Mammary epithelial cell (primary cell): ENCODE measurements at places on chromosomes 12 and 14. TPM values are rescaled to one million over a fixed set of nuclear protein-coding genes. Genes with fewer than 3 reads are reported as not detected.
A peak's percentile ranks its signal among the peaks of the same experiment; 100 is the strongest.

DNA sequence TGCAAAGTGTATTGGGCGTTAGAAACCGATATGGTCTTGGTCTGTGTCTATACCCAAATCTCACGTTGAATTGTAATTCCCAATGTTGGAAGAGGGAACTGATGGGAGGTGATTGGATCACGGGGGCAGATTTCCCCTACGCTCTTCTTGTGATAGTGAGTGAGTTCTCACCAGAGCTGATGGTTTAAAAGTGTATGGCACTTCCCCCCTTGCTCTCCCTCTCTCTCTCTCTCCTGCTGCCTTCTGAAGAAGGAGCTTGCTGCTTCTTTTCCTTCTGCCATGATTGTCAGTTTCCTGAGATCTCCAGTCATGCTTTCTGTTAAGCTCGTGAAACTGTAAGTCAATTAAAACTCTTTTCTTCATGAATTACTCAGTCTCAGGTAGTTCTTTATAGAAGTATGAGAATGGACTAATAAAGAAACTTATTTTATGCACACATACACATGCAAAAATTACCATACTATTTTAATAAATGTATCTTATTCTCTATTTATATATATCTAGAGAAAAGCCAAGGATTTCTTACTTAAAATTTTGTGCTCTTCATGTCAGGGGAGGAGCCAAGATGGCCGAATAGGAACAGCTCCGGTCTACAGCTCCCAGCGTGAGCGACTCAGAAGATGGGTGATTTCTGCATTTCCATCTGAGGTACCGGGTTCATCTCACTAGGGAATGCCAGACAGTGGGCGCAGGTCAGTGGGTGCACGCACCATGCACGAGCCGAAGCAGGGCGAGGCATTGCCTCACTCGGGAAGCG lies 1891.0 kb upstream of the FLRT2 start:
- no peak for DNase-seq

DNA sequence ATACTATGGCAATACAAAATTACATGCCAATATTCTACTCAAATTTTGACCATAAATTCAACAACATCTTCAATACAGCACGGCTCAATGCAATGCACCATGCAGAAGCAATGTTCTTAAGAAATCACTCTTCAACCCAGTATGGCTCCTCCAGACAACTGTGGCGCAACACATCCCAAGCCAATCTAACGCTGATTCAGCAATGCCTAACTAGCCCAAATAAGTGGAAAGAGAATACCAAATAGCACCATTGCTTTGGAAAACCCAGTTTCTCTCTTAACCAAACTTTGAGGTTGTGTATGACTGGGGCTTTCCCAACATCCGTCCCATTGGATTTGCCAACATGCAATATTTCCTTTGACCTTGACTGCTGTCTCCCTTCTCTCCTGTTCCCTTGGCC lies 211.1 kb upstream of the TBX3 start:
- DNase-seq, result no peak

DNA sequence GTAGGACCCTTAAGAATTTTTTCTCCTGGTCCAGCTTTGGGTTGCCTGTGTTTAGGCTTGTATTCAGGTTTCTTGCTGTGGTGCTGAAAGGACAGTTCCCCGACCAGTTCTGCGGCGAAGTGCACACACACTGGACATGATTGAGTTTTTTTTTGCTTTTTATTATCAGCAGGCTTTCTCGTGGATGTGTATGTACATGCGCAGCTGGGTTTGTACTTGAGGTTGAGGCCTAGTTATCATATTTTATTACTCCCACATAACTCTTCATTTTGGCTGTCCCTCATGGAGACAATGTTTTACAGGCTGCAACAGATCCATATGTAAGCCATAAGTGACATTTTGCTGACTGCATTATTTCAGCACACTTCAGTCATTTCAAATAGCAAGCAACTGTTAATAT lies 2.5 kb downstream of the SCN8A start:
- peak; percentile 36 for DNase-seq

DNA sequence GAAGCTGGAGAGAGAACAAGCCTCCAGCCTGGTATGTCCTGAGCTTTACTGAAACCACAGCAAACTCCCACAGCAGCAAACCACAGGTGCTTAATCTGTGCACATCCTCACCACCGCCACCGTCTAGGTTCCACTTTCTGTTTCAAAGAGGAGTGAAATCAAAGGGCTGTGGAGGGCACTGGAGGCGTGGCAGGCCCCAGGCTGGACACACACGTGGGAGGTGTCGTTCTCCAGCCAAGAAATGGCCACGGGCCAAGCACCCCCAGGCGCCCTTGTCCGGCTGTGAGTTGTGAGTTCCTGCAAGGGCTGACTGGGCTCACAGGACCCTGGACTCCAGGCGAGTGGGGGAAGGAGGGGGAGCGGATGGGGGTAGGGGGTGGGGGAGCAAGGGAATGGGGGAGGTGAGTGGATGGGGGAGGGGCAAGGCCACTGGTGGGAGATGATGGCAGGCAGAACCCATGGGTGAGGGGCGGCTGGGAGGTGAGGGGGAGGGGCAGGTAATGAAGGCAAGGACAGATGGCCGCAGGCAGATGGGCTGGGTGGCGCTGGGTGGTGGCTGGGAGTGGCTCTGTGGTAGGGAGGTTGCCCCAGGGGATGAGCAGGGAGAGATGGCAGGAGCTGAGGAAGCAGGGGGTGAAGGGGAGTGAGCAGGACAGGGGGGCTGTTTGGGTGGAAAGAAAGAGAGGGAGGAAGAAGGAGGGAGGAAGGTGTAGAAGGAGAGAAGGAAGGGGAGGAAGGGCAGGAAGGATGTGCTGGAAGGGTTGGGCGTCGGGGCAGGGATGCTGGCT lies 86.7 kb downstream of the NCOR2 start:
- DNase-seq, result peak; percentile 63

DNA sequence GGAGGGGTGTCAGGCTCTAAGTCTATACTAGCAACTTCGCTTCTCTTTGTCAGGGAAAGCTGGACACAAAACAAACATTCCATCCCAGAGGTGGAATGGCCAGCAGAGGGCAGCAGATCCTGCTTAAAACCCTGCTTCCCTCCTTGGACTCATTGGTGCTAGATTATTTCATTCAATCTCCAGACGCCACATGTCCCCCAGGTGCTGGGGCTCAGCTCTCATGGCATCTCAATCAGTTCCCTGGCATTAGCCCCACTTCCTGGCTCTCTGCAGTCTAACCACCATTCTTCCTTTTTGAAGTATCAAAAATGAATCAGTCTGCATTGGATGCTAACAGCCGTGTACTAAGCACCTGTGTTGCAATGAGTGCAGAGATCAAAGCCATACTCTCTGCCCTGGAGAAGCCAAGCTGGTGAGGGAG lies 8.1 kb upstream of the PPP1R1A start:
- DNase-seq, result peak; percentile 43

GRCh38 chr12:52200086-52200780 lies 8.4 kb upstream of the KRT80 start:
- no peak for DNase-seq

DNA sequence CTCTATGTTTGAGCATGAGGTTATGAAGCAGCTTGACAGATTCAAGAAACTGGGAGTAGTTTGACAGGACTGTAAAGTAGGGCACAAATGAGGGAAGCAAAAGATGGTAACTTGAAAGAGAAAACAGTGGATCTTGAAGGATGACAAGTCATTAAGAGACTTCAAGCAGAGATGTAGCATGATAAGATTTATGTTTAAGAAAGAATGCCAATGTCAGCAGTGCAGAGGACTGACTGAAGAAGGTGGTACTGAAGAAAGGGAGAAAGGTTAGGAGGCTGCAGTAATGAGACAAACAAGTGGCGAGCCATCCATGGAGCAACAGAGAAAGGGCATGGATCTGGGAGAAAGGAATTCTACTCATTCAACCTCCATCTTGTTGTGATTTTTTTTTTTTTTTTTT lies 120.2 kb upstream of the RAP1B start:
- DNase-seq, result no peak

- no peak for DNase-seq
Observed at GRCh38 chr14:20615996-20616395, 24.8 kb upstream of the RNASE12 start.

DNA sequence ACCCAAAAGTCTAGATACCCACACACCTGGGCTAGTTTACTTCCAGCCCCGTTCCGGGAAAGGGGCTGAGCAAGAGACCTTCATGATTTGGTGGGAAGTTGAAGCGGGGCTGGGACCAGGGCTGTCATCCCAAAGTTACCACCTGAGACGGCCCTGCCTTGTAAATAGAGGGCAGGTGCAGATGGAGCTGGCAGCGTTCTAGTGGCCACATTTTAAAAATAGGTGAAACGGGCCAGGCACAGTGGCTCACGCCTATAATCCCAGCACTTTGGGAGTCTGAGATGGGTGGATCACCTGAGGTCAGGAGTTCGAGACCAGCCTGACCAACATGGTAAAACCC lies 43.4 kb downstream of the NFKBIA start:
- no peak for DNase-seq

DNA sequence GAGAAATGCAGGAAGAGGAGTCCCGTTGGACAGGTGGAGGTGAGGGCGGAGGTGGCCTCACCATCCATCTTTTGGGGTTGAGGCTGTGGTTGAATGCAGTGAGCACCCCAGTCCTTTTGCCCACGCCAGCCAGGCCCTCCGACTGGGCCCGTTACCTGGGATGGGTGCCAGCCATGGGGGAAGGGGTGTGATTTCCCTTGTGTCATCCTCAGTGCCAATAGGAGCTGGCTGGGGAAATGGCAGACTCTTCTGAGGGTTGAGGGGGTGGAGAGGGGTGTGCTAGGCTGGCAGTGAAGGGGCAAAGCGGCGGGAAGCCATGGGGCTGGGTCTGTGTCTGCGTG lies 9.6 kb downstream of the KCNH3 start:
- no peak for DNase-seq

DNA sequence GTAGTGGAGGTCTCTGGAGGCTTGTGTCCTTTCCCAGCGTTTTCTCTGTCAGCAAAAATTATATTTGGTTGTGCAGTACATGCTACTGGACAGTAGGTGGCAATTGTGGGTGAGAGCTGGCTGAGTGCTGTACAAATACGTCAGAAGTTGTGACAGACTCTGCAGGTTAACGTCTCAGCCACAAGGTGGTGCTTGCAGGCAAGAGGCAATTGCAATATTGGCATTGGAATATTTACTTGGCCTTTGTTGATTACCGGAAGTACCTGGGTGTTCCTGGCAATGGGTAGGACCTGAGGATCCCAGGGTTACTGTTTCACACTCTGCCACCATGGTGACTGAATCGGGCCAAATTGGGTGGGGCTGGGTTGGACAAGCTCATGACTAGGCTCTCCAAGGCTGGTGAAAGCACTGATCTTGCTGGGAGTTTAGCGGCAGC lies 333.9 kb upstream of the LMO3 start:
- DNase-seq, result peak; percentile 71

- DNase-seq, result no peak
Observed at GRCh38 chr14:89720076-89720687, 234.3 kb downstream of the EFCAB11 start.

The TMEM52B gene
- total RNA-seq, result not detected in 2 replicates

The CABP1 gene
- 0.26 and 0.45 TPM in 2 replicates for total RNA-seq

The DUSP16 gene
- 11.2 TPM for total RNA-seq

The KERA gene
- not detected in 2 replicates for total RNA-seq
